Substantia nigra (tissue), 51 donors: ENCODE measurements at places on chromosomes 6 and 20.

DNA sequence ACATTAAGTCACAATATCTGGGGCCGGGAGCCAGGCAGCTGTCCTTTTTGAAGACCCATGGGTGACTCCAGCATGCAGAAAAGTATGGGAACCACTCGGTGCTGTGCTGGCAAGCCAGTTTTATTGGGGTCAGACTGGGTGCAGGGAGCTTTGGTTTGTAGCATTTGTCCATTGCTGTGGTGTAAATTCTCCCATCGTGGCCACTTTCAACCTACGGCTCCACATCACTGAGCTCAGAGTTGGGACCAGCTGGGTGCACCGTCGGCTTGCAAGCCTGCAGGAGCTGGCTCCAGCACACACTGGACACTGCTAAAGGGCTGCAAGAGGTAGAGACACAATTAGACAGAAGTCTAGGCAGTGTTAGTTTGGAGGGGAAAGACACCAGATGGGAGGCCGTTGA lies 66.9 kb downstream of the SYNJ2 start:
- DNase-seq = no peak

- DNase-seq = no peak
Measured at GRCh38 chr6:80094017-80094416, 12.5 kb upstream of the BCKDHB start.

- no peak for DNase-seq
Measured at GRCh38 chr6:25034431-25034921, 98.7 kb upstream of the RIPOR2 start.

- no peak for DNase-seq
Measured at GRCh38 chr6:71533939-71534379, 245.3 kb downstream of the OGFRL1 start.

GRCh38 chr6:78605909-78606446 lies 261.4 kb upstream of the IRAK1BP1 start:
- no peak for DNase-seq

- DNase-seq = no peak
Measured at GRCh38 chr20:48461091-48461734, 366.6 kb downstream of the PREX1 start.

DNA sequence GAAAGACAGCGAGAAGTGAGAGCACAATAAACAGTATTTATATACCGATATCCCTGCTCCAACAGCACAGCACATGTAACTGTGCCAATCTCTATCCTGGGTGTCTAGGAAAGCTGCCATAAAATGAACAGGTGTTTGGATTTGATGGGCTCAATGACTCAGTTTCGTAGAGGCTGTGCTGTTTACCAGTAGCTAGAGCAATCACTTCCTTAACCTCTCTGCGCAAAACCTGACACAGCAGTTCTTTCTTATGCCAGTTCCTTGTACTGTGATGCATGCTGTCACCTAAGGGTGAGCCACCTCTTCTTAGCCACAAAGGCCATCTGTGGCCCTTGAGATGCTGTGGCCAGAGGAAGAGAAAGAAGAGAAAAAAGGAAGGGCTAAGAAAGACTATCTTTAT lies 59.3 kb downstream of the SHPRH start:
- DNase-seq = no peak

GRCh38 chr6:36244641-36245280 lies 25.1 kb upstream of the PNPLA1 start:
- no peak for DNase-seq

- DNase-seq = no peak
Measured at GRCh38 chr6:153623496-153623895, 415.5 kb upstream of the OPRM1 start.
